ENCODE measurements at places on chromosomes 16 and 17.

DNA sequence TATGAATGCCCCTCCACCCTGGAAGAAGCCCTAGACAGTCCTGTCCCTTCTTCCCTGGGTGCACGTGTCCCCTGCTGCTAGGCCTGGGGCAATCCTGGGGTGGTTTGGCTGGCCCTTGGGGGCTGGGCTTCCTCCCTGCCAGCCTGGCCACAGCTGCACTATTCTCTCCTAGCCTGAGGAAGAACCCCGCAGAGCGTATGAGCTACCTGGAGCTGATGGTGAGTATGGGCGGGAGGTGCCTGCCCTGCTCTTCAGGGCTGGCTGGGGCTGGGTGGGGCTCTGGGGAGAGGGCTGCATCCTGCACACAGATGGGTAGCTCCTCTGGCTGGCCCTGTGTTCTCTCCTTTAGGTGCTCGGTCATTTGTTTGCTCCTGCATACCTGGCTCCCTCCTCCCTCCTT lies 28.8 kb downstream of the MAP2K3 start:
- ATAC-seq, result no peak

DNA sequence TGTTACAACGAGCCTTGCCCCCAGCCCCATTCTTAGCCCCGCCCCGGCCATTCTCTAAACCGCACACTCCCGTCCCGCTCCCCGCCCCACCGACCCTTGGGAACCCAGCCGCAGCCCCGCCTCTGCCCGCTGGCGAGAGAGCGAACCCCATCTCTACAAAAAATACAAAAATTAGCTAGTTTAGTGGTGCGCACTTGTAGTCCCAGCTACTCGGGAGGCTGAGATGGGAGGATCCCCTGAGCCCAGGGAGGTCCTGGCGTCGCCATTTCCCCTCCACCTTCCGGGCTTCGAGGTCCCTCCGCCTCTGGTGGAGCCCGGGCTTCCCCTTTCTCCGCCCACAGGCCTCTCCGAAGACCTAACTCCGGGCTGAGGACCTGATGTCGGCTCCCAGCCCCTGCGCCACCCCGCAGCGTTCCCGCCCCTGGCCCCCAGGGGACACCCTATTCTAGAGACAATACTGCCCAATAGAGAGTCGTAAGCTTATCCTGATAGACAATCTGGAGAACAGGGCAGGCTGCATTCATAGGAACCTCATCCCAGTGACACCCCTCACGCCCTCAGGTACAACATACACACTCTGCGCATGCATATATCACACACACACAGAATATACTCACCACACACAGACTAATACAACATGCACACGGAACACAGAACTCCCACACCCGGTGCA lies 480 bp upstream of the PROCA1 start:
- ATAC-seq, result no peak

GRCh38 chr17:78910497-78911284 lies 7.7 kb upstream of the CEP295NL start:
- ATAC-seq, result no peak

DNA sequence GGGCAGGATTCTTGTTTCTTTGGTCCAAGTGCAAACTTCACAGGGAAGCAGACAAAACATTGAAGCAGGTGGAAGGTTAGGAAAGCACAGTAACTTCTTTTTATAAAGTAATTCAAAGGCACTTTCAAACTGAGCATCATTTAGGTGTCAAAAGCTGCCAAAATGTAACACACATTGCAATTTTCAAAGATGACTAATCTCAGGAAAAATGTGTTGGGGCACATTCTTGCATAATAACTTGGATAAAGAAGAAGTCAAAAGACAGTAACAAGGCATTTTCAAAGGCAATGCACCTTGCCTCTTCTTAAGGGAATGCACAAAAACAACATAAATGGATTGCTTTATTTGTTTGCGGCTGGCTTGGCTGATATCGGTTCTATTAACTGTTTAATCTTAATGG lies 3.6 kb downstream of the KCNJ2 start:
- ATAC-seq, result no peak
